ENCODE measurements at places on chromosomes 13 and 19. TPM values are rescaled to one million over a fixed set of nuclear protein-coding genes. Genes with fewer than 3 reads are reported as not detected.

DNA sequence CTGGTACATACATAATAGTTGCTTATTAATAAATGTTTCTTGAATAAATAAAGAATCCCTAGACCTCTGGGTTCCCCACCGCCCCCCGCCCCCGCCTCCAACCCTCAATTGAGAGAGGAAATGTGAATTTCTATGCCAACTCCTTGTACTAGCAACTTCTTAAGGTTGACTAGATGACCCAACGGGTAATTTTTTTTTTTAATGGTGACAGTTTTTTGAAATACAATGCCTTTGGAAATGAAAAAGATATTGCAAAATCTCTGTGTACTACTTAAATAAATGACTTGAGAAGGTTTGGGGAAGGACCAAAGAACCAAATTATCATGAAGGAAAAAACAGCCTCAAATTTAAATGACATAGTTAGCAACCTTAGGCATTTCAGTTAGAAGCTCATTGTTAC lies 640.3 kb downstream of the TBC1D4 start:
- no peak overlapping the region for H3K4me3 ChIP-seq
- H3K27ac ChIP-seq: no peak overlapping the region
- no peaks in the 10 kb centered on the region for H3K27me3 ChIP-seq
- no peaks in the 10 kb centered on the region for H3K4me1 ChIP-seq
- DNase-seq: no peak
- no peaks in the 10 kb centered on the region for H3K36me3 ChIP-seq

ACP5 gene
- 9.0 TPM for total RNA-seq

DNA sequence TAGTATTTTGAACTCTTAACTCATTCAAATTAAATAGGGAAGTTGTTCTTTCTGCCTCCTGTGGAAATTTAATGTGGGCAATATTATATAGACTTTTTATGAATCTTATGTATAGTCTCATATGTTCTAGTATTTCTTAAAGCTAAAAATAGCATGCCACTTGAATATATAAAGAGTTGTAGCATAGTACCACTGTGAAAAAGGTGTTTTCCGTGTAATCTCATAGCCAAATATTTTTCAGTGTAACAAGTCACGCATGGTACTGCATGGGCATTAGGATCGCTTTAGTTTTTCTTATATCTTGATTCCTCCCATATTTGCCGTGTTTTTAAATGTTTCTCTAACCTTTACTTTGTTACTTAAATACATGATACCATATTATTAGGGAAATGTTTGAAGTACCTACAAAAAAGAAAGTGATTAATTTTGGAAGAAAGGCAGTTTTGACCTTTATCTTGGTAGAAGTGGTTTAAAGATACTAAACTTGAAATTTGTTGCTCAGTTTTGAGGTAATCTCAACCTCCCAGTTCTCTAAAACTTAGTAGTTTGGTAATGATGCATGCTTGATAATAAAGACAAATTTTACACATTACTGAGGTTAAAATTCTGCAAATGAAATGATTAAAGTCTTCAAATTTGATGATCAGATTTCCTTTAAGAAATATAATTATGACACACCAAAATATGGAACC lies 81.2 kb downstream of the PAN3 start:
- H3K36me3 ChIP-seq: no peaks in the 10 kb centered on the region
- no peak overlapping the region for H3K4me3 ChIP-seq
- DNase-seq: no peak
- no peaks in the 10 kb centered on the region for H3K4me1 ChIP-seq
- no peaks in the 10 kb centered on the region for H3K27me3 ChIP-seq

ADAMTSL5 gene
- total RNA-seq: 0.99 TPM

NOTCH3 gene
- 107 TPM for total RNA-seq

DNA sequence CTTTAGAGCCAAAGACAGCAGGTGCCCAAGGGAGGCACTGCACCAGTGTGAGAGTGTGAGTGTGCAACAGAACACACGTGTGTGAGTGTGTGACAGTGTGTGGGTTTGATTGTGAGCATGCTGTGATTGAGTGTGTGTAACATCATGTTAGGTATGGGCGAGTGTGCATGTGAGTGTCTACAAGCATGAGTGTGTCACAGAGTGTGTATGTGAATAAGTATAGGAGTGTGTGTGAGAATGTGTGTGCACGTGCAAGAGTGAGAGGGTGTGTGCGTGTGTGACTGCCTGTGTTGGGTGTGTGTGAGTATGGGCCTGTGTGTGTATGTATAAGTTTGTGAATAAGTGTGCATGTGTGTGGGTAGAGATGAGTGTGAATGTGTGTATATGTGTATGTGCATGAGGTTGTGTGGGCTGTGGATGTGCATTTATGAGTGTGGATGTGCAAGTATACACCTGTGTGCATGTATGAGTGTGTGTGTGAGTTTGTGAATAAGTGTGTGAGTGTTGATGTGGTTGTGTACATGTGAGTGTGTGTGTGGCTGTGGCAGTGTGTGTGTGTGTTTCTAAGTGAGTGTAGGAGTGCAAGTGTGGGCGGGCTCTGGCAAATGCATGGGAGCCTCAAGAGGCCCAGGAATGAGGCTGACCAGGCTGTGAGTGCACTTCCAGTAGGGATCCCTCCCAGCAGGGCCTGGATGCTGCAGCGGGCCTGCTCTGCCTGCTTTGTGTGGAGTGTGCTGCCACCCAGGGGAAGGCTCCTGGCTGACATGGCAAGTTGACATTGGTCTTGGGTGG lies 198.4 kb downstream of the COL4A1 start:
- H3K4me3 ChIP-seq: no peak overlapping the region
- no peak for DNase-seq
- H3K36me3 ChIP-seq: no peaks in the 10 kb centered on the region
- peaks cover 2% of the 10 kb centered on the region for H3K4me1 ChIP-seq

GRCh38 chr19:11421371-11422098 lies 2.4 kb upstream of the RGL3 start:
- H3K36me3 ChIP-seq: no peaks in the 10 kb centered on the region
- peaks cover 27% of the 10 kb centered on the region for H3K27me3 ChIP-seq
- no peaks in the 10 kb centered on the region for H3K4me1 ChIP-seq
- peak; percentile 100 for DNase-seq
- H3K27ac ChIP-seq: no peak overlapping the region

DNA sequence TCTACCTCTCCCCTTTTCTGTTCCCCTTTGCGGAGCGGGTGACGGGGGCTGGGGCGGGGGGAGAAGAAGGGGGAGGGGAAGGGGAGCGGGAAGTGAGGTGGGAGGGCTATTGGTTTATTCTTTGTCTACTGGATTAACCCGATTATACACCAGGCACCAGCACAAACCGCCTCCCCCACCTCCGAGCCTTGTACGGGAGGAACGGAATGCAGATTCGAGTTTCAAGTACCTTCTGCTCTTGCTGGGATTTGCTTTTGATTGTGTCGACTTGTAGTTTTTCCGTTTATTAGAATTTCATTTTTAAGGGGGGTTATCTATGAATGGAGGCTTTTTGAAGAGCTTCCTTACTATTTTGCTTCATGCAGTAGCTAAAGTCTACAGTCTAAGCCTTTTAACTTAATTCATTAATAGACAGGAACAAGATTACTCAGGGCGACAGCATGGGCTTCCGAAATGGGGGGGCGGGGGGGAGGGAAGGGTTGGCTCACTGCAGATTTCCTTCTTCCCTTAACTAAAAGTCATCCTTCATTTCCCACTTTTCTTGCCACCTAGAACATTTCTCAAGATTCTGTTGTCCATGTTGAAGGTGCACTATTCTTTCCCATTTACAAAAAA lies 937 bp upstream of the SPRY2 start:
- peak overlapping the region; percentile 93 for H3K4me3 ChIP-seq
- peak overlapping the region; percentile 96 for H3K27ac ChIP-seq
- no peaks in the 10 kb centered on the region for H3K27me3 ChIP-seq
- DNase-seq: no peak

- H3K36me3 ChIP-seq: no peaks in the 10 kb centered on the region
- no peak overlapping the region for H3K27ac ChIP-seq
- H3K4me1 ChIP-seq: peaks cover 49% of the 10 kb centered on the region
- H3K4me3 ChIP-seq: no peak overlapping the region
Observed at GRCh38 chr13:112713517-112714253, 23.8 kb downstream of the ATP11A start.

PALM gene
- 16.5 TPM for total RNA-seq

DNA sequence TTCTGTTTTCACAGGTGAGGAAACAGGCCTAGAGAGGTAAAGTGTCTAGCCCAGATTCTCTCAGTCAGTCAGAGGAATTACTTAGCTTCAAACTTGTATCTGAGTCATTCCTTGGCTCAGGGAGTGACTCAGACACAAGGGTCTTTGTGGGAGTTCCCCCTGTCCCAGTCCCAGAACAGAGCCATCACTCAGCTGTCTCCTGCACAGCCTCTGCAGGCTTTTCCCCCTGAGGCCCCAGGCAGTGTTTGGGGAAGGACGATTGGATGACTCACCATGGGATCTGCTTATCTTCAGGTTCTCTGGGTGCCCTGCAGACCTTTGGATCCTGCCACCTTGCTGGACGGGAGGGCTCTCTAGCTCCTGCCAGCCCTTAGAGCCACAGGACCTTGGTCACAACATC lies 13.2 kb downstream of the ZNF793 start:
- no peaks in the 10 kb centered on the region for H3K27me3 ChIP-seq
- DNase-seq: no peak
- no peak overlapping the region for H3K4me3 ChIP-seq
- H3K36me3 ChIP-seq: peaks cover 3% of the 10 kb centered on the region
- H3K27ac ChIP-seq: no peak overlapping the region
- H3K4me1 ChIP-seq: no peaks in the 10 kb centered on the region

- H3K4me3 ChIP-seq: no peak overlapping the region
- H3K36me3 ChIP-seq: no peaks in the 10 kb centered on the region
- no peaks in the 10 kb centered on the region for H3K27me3 ChIP-seq
- H3K4me1 ChIP-seq: no peaks in the 10 kb centered on the region
Observed at GRCh38 chr19:8938576-8938975, 71.6 kb downstream of the MUC16 start.

DNA sequence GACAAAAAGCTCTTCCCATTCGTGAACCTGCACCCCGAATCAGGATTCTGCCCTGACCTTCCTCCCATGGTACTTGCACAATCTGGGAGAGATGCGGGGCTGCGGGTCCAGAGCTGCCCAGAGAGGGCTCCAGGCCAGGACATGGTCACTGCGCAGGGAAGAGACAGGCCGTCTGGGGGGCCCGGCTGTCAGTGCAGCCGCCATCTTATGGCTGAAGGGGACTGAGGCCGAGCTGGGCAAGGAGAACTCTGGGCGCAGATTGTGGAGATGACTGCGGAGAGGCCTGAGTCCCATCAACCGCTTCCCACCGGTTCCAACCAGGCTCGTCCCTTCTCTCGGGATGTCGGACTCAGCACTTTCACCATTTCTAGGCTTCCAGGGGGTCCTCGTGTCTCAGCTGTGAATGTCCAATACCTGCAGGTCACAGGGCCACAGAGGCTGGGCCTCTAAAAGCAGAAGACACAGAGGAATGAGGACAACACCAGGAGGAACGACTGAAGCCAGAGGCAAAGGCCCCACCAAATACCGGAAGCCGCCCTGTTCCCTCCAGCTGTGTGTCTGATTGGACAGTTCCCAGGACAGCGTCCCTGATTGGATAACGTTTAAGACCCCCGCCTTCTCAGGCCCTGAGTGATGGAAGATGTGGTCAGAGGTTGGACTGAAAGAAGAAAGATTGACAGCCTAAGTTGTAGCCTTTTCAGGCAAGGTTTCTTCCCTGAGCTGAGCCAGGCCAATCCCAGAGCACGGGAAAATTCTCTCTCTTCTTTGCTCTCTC lies 117.1 kb upstream of the ZNF91 start:
- H3K27ac ChIP-seq: no peak overlapping the region
- DNase-seq: no peak
- no peaks in the 10 kb centered on the region for H3K27me3 ChIP-seq
- H3K4me1 ChIP-seq: no peaks in the 10 kb centered on the region
- no peaks in the 10 kb centered on the region for H3K36me3 ChIP-seq

KLK12 gene
- not detected for total RNA-seq

BRME1 gene
- 4.6 TPM for total RNA-seq

GRCh38 chr13:32178763-32179162 lies 136.4 kb downstream of the ZAR1L start:
- H3K27ac ChIP-seq: no peak overlapping the region
- no peaks in the 10 kb centered on the region for H3K27me3 ChIP-seq
- no peaks in the 10 kb centered on the region for H3K36me3 ChIP-seq
- H3K4me3 ChIP-seq: no peak overlapping the region
- H3K4me1 ChIP-seq: no peaks in the 10 kb centered on the region

GRCh38 chr13:33145667-33146066 lies 129.4 kb downstream of the KL start:
- no peaks in the 10 kb centered on the region for H3K27me3 ChIP-seq
- no peaks in the 10 kb centered on the region for H3K4me1 ChIP-seq
- no peak overlapping the region for H3K27ac ChIP-seq
- no peak overlapping the region for H3K4me3 ChIP-seq

GRCh38 chr13:83281654-83282053 lies 600.6 kb downstream of the SLITRK1 start:
- no peak for DNase-seq
- peaks cover 1% of the 10 kb centered on the region for H3K4me1 ChIP-seq
- no peak overlapping the region for H3K27ac ChIP-seq
- no peaks in the 10 kb centered on the region for H3K27me3 ChIP-seq
- H3K4me3 ChIP-seq: no peak overlapping the region
- H3K36me3 ChIP-seq: no peaks in the 10 kb centered on the region

DNA sequence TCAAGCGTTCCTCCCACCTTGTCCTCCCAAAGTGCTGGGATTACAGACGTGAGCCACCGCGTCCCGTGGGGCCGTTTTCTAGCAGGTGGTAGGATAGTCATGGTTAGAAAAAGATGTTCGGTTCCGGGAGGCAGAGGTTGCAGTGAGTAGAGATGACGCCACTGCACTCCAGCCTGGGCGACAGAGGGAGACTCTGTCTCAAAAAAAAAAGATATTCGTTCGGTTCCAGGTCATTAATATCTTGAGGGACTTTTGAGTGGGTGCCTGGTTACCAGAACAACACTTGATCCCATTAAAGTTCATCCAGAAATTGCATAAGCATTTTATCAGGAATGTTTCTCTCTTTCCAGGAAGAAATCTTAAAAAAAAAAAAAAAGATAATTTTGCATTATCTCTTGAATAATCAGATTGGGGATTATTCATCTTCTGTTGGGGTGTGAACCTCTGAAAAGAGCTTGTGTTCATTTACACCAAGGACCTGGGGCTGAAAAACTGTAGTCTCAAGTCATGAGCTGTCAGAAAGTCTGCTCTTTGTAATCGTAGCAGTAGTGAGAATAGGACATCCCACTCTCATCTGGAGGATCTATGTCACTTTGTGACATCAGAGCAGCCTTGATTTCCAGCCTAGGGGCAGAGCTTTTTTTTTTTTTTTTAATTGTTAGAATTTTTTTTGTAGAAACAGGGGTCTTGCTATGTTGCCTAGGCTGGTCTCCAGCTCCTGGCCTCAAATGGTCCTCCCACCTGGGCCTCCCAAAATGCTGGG lies 1.0 kb upstream of the ETHE1 start:
- H3K36me3 ChIP-seq: no peaks in the 10 kb centered on the region
- DNase-seq: no peak
- peaks cover 6% of the 10 kb centered on the region for H3K4me1 ChIP-seq
- H3K27me3 ChIP-seq: peaks cover 2% of the 10 kb centered on the region
- no peak overlapping the region for H3K27ac ChIP-seq

ZNF579 gene
- 19.0 TPM for total RNA-seq

GRCh38 chr13:27353166-27353583 lies 71.2 kb upstream of the GTF3A start:
- H3K4me3 ChIP-seq: no peak overlapping the region
- H3K27me3 ChIP-seq: no peaks in the 10 kb centered on the region
- H3K4me1 ChIP-seq: 0 out of 2 replicates have a peak, but pooled peaks cover 7% of the 10 kb centered on the region
- no peak for DNase-seq

GRCh38 chr19:2199215-2199614 lies 35.5 kb downstream of the DOT1L start:
- no peaks in the 10 kb centered on the region for H3K4me1 ChIP-seq
- H3K27me3 ChIP-seq: no peaks in the 10 kb centered on the region
- H3K36me3 ChIP-seq: no peaks in the 10 kb centered on the region
- no peak for DNase-seq
- no peak overlapping the region for H3K27ac ChIP-seq

ZNF555 gene
- 5.7 TPM for total RNA-seq
